Left colon (tissue), 2 donors: ENCODE measurements at places on chromosomes 7 and 10. TPM values are rescaled to one million over a fixed set of nuclear protein-coding genes. Genes with fewer than 3 reads are reported as not detected.

- no peak for DNase-seq
These were observed 129.4 kb upstream of the SHH start for GRCh38 chr7:155941688-155942087.

TMEM213 gene
- total RNA-seq, result not detected

GHRHR gene
- not detected for total RNA-seq

DNA sequence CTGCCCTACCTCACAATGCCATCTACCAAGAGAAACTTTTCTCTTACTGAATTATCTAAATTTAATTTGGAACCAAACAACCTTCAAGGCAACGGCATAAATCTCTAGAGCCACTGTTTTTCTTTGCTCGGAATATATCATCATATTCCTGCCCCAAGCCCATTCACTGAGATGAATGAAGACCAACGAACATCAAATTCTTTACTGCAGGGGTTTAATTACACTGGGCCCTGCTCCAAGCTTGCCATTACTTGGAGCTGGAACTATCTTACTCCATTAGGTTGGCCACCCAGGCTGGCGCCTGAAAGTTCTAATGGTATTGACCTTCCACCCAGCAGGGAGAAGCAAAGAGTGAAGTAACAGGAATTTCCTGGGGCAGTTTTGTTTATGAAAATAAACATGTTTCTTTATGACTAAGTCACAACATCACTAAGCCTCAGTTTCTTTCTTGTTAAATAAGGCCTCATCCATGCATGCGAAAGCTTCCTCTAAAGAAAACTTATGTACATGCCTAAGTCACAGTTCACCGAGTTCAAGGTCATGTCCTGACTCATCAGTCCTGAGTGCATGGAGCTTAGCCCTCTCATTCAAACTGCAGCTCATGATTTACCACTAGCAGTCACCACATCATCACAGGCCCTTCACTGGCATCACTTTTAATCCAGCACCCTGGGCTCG is 42.1 kb upstream of the ANAPC16 start:
- no peak for DNase-seq

DNA sequence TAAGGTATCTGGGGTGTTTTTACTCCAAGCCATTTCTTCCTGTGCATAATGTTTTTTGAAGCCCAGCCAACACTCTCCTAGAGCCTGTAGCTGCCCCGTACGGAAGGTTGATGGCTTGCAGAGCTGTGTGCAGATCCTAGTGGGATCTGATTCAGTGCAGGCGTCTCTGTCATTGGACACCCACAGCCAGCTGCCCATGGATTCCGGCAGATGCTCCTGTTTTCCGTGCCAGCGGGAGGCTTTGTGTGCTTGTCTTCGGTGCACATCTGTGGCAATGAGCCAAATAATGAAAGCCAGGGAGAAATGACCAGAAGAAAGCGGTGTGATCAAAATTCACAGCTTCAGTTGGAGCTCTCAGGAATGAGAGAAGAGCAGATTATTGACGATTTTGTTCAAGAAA is 426.4 kb downstream of the TYW1 start:
- DNase-seq, result no peak

GRCh38 chr10:44883593-44884331 is 27.4 kb upstream of the TMEM72 start:
- no peak for DNase-seq

DNA sequence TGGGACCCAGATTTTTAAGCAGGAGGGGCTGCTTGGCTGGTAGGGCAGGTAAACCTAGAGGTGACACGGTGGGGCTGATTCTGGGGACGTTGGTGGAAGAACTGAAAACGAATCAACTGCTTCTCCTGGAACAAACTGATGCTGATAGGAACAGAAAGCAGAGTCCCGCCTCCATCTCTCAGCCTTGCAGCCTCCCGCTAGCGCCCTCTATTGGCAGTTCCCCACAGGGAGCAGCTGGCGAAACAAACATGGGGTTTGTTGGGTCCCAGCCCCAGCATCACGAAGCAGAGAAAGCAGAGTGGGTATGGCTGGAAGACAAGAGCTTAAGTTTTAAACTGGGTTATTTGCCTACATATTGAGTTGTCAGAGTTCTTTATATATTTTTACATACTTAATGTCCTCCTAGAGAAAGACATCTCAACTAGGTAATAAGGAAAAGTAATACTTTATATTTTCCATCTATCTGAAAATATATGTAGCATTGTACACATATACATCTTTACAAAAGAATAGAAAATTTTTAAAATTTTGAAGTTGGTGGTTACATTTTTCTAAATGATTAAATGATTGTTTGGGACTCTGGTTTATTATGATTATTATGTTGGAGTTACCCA is 42.3 kb upstream of the FOXI2 start:
- DNase-seq, result peak; percentile 58

OPN4 gene
- total RNA-seq, result 0.20 TPM

FAM185A gene
- 10.1 TPM for total RNA-seq

GRCh38 chr10:88392222-88392621 is 190.9 kb downstream of the RNLS start:
- DNase-seq, result no peak

EXOC6 gene
- total RNA-seq, result 13.2 TPM

DNA sequence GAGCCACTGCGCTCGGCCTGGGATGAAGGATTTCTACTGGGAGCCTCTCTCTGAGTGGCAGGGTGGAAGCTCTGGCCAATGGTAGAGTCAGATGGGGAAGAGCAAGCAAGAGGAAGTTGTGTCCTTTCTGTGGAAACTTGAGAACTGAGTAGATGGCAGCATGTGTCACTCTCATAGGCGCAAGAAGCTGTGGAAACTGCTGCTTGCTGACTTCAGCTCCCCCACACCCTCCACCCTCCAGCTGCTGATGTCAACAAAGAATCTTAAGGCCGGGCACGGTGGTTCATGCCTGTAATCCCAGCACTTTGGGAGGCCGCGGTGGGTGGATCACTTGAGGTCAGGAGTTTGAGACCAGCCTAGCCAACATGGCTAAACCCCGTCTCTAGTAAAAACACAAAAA is 39.8 kb upstream of the SRGN start:
- DNase-seq, result peak; percentile 28

GRCh38 chr10:114239117-114239993 is at the start of gene VWA2:
VWA2 (plus strand) TSS chr10:114239254; CDS start chr10:114248714, 9,460 bp downstream.
- DNase-seq, result peak; percentile 64

DNA sequence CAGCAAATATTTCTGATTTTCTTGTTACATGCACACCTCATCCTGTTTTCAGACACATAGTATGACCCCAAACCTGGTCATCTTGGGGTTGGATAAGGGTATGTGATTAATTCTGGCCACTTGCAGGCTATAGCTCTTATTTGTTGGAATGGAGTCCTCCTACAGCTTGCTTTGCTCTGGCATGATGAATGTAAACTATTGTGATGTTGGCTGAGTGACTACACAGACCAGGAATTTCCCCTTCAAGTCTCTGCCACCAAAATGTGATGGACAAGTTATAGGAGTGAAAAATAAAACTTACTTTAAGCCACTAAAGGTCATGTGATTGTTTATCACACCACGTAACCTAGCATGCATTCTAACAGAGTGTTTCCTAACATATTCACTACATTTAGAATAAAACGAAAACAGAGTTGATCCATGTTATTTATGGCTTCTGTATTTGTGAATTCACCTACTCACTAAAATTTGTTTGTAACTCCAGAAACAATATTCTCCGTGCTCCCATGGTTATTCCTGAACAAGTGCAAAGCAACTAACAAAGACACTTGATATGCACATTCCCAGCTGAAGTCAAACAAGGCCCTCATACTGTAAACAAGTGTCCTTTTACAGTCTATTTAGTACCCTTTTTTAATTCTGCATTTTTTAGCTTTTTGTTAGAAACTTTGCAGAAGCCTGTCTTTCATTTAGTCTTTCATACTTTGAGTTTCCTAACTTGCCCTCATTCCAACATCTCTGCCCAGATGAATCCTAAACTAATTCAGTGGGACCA is 599.2 kb upstream of the PCDH15 start:
- no peak for DNase-seq
